CD14-positive monocyte (primary cell): ENCODE measurements at places on chromosomes 13 and 19. TPM values are rescaled to one million over a fixed set of nuclear protein-coding genes. Genes with fewer than 3 reads are reported as not detected.

DNA sequence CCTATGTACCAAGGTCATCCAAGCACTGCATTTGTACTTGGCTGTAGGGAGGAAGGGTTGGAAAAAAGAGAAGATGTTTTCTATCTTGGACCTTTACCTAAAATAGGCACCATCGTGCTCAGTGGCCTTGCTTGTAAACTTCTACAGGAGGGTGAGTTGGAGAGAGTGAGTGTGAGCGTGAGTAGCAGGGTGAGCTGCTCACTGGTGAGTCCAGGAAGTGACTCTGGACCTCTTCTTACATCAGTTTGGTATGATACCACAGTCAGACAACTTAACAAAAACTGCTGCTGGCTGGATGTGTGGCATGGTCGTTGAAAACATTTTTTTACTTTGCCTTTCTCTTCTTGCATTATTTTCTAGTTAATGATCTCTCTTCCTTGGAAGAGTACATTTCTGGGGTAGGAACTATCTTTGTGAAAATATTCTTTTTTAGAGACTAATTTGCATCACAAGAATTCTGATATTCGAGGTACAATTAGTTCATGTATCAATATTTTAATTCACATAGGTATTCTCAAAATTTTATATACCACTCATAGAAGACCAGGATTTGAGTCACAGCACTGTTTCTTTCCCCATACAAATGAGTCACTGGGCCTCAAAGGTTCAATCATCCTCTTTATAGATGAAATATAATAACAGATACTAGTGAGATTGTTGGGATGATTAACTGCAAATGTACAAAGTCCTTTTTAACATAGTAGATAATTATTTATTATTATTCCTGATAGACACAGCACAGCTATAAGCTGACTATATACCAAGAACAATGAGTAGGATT lies 651 bp downstream of the SERPINE3 start:
- no peaks in the 10 kb centered on the region for H3K4me1 ChIP-seq
- H3K36me3 ChIP-seq = no peaks in the 10 kb centered on the region
- DNase-seq = no peak
- H3K27me3 ChIP-seq = no peaks in the 10 kb centered on the region

Gene TMEM59L
- polyA plus RNA-seq = not detected in 2 replicates

Gene ADM5
- not detected for polyA plus RNA-seq

GRCh38 chr13:76500894-76501293 lies 385.3 kb downstream of the KCTD12 start:
- H3K36me3 ChIP-seq = no peaks in the 10 kb centered on the region
- no peaks in the 10 kb centered on the region for H3K27me3 ChIP-seq
- no peak for DNase-seq
- no peak overlapping the region for H3K4me3 ChIP-seq

GRCh38 chr19:52270266-52270885 lies 989 bp downstream of the ZNF766 start:
- DNase-seq = peak; percentile 8
- H3K27me3 ChIP-seq = no peaks in the 10 kb centered on the region
- H3K27ac ChIP-seq = peak overlapping the region; percentile 99
- peaks cover 9% of the 10 kb centered on the region for H3K4me1 ChIP-seq
- peaks cover 36% of the 10 kb centered on the region for H3K36me3 ChIP-seq
- H3K4me3 ChIP-seq = peak overlapping the region; percentile 89

Gene MICOS13
- polyA plus RNA-seq = 82.7 TPM

DNA sequence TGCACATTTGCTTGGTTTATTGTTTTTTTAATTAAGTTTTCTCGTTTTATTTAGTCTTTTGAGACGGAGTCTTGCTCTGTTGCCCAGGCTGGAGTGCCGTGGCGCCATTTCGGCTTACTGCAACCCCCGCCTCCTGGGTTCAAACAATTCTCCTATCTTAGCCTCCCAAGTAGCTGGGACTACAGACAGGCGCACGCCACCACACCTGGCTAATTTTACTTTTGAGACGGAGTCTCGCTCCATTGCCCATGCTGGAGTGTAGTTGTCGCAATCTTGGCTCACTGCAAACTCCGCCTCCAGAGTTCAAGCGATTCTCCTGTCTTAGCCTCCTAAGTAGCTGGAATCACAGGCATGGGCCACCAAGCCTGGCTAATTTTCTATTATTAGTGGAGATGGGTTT lies 1.3 kb downstream of the RPS9 start:
- H3K4me3 ChIP-seq = peak overlapping the region; percentile 83
- H3K27me3 ChIP-seq = no peaks in the 10 kb centered on the region

- peaks cover 3% of the 10 kb centered on the region for H3K36me3 ChIP-seq
- peaks cover 3% of the 10 kb centered on the region for H3K27me3 ChIP-seq
- no peak overlapping the region for H3K27ac ChIP-seq
- DNase-seq = peak; percentile 13
These were observed 1.1 kb upstream of the PPP1R12C start for GRCh38 chr19:55118401-55118991.

Gene LYPD5
- polyA plus RNA-seq = 0.19 and 1.1 TPM in 2 replicates

Gene TTC9B
- polyA plus RNA-seq = not detected

Gene DHX34
- 3.4 TPM for polyA plus RNA-seq

- H3K4me3 ChIP-seq = peak overlapping the region; percentile 68
- H3K27me3 ChIP-seq = peaks cover 12% of the 10 kb centered on the region
- H3K4me1 ChIP-seq = peaks cover 45% of the 10 kb centered on the region
- DNase-seq = peak; percentile 79
- H3K36me3 ChIP-seq = no peaks in the 10 kb centered on the region
These were observed 15.6 kb upstream of the NANOS3 start for GRCh38 chr19:13861392-13861713.

- no peaks in the 10 kb centered on the region for H3K27me3 ChIP-seq
- peak overlapping the region; percentile 48 for H3K4me3 ChIP-seq
- H3K27ac ChIP-seq = no peak overlapping the region
- H3K36me3 ChIP-seq = peaks cover 8% of the 10 kb centered on the region
- H3K4me1 ChIP-seq = peaks cover 50% of the 10 kb centered on the region
- no peak for DNase-seq
These were observed 556 bp downstream of the TRIP10 start for GRCh38 chr19:6739883-6740588.

Gene KLK10
- not detected for polyA plus RNA-seq

Gene ACP7
- not detected in 2 replicates for polyA plus RNA-seq

DNA sequence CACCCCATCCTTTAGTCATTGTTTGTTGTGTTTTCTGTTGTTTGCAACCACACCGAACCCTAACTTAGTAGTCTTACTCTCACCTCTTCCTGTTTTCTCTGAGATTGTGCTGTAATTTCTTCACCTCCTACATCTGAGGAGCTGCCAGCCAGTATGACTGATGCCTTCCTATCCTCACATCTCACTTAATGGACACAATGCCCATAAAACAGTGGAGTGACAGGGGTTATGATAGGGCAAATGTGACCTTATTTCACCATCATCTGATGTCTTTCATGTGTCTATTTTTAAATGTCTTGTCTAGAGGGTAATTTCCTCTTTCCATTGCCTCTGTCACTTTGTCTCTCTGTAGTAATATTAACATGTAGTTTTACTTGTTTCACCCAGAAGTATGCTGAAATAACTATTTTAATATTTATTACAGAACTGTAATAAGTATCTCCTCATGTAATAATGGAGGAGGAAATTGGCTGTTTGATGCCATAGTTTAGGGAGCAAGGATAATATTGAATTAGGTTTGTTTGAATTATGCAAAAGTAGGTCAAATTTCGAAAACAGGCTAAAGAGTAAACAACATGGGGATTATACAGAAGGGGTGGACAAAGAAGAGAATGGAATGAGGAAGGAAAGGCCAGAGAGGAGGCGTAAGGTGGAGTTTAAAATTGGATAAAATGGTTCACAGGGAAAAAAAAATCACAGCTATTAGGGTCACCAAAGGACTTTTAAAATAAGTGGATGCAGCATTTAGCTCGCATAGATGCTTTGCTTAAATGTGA lies 103.5 kb upstream of the SPRY2 start:
- no peak overlapping the region for H3K27ac ChIP-seq
- peak; percentile 85 for DNase-seq
- H3K4me1 ChIP-seq = peaks cover 39% of the 10 kb centered on the region
- H3K27me3 ChIP-seq = peaks cover 3% of the 10 kb centered on the region

DNA sequence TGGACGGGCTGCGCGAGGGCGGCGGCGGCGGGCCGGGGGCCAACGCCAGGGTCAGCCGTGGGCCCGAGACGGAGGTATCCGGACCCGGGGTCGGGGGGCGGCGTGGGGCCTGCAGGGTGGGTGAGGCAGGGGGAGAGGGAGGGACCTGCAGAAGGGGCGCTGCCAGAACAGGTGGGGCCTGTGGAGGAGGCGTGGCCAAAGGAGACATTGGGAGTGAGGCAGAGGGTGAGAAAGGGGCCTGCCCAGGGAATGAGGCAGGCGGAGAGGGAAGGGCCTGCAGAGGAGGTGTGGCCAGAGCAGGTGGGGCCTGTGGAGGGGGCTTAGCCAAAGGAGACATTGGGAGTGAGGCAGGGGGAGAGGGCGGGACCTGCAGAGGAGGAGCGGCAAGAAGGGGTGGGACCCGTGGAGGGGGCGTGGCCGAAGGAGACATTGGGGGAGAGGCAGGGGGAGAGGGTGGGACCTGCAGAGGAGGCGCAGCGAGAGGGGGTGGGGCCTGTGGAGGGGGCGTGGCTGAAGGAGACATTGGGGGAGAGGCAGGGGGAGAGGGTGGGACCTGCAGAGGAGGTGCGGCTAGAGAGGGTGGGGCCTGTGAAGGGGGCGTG lies 4.2 kb downstream of the PRR36 start:
- H3K4me3 ChIP-seq = no peak overlapping the region
- no peak overlapping the region for H3K27ac ChIP-seq
- H3K4me1 ChIP-seq = peaks cover 42% of the 10 kb centered on the region
- DNase-seq = no peak
- H3K27me3 ChIP-seq = peaks cover 35% of the 10 kb centered on the region

Gene TGFBR3L
- not detected in 2 replicates for polyA plus RNA-seq

GRCh38 chr19:42693760-42694350 lies 46.4 kb downstream of the PSG3 start:
- H3K27me3 ChIP-seq = peaks cover 2% of the 10 kb centered on the region
- no peak overlapping the region for H3K4me3 ChIP-seq
- no peaks in the 10 kb centered on the region for H3K36me3 ChIP-seq

Gene KIR2DL3
- polyA plus RNA-seq = 0.07 TPM in 1 of 2 replicates, not detected in the other

DNA sequence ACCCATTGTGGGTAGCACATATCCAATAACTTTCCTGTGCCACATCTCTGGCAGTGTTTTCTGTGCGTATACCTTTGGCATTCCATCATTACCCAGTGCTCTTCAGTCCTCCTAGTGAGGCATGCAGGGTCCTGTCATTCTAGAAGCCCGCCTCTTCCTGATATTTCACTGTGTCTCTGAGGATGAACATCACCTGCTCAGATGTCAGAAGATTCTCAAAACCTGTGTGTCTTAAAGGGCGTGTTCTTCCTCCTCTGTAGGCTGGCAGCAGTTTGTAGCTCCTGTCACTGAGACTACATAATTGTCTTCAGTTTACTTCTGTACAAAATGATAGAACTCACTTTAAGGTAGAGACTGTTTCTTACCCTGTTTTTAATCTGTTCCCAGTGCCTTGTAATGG lies 56.9 kb upstream of the TEX29 start:
- H3K36me3 ChIP-seq = peaks cover 46% of the 10 kb centered on the region
- no peak overlapping the region for H3K4me3 ChIP-seq
- no peak overlapping the region for H3K27ac ChIP-seq
- H3K27me3 ChIP-seq = no peaks in the 10 kb centered on the region

DNA sequence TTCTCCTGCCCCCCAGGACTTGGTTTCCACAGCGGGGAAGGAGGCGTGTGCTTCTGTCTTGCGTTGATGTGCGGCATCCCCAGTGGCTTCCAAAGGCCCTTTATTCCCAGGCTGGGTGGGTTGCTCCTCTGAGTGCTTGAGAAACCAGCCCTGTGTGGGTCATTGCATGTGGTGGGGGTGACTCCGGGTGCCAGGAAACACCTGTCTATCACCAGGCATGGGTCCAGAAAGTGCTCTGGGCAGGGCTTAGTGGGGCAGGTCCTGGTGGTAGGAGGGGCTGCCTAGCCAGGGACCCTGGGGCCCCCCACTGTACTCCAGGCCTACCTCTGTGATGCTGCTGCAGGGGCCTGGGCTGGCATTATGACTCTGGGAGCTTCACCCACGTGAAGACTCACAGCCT lies 9.6 kb downstream of the DDA1 start:
- peaks cover 2% of the 10 kb centered on the region for H3K27me3 ChIP-seq
- H3K4me1 ChIP-seq = peaks cover 12% of the 10 kb centered on the region
- DNase-seq = no peak
- H3K4me3 ChIP-seq = no peak overlapping the region
- H3K36me3 ChIP-seq = peaks cover 57% of the 10 kb centered on the region

Gene CYP4F12
- not detected for polyA plus RNA-seq

DNA sequence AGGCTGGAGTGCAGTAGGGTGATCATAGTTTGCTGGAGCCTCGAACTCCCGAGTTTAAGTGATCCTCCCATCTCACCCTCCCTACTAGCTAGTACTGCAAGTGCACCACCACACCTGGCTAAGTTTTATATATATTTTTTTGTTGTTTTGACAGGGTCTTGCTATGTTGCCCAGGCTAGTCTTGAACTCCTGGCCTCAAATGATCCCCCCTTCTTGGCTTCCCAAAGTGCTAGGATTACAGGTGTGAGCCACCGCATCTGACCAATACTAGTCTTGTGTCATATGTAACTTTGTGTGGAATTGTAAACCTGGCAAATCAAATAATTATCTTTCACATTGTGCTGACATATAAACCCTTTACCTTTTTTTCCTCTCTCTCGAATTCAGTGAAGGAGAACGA lies 10.2 kb downstream of the HNRNPM start:
- no peak overlapping the region for H3K27ac ChIP-seq
- H3K4me1 ChIP-seq = no peaks in the 10 kb centered on the region
- no peaks in the 10 kb centered on the region for H3K27me3 ChIP-seq

- H3K36me3 ChIP-seq = no peaks in the 10 kb centered on the region
- no peak overlapping the region for H3K4me3 ChIP-seq
- DNase-seq = no peak
- H3K4me1 ChIP-seq = peaks cover 20% of the 10 kb centered on the region
- H3K27ac ChIP-seq = no peak overlapping the region
These were observed 2.9 kb downstream of the EDNRB start for GRCh38 chr13:77915686-77916085.

DNA sequence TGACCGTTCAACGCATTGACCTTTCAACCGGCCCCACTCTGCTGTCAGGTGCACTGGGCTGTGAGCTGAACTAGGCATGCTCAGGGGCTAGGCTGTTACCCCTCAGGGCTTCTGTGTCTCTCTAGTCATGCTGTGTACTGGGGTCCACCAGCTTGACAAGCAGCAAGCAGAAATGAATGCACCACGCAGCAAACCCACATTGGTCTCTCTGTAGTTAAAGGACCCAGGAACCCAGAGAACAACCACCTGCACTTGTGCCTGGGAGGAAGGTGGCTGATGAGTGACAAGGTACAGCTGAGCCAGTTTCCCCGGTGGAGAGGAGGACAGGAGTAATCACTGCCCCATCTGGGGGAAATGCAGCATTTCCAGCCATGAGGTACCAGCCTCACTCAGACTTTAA lies 159.9 kb downstream of the USP12 start:
- H3K4me3 ChIP-seq = no peak overlapping the region
- peaks cover 2% of the 10 kb centered on the region for H3K4me1 ChIP-seq
- peaks cover 13% of the 10 kb centered on the region for H3K27me3 ChIP-seq
- DNase-seq = no peak

GRCh38 chr19:1568320-1569019 lies at the start of gene MEX3D:
MEX3D (minus strand) TSS chr19:1568325; CDS start chr19:1568058, 267 bp downstream.
- H3K27me3 ChIP-seq = peaks cover 3% of the 10 kb centered on the region
- H3K27ac ChIP-seq = no peak within 1 kb of the TSS
- H3K4me1 ChIP-seq = peaks cover 7% of the 10 kb centered on the region
- DNase-seq = peak; percentile 70
- no peaks in the 10 kb centered on the region for H3K36me3 ChIP-seq
- peak within 1 kb of the TSS; percentile 70 for H3K4me3 ChIP-seq
